ENCODE measurements at places on chromosomes 3 and 15.

DNA sequence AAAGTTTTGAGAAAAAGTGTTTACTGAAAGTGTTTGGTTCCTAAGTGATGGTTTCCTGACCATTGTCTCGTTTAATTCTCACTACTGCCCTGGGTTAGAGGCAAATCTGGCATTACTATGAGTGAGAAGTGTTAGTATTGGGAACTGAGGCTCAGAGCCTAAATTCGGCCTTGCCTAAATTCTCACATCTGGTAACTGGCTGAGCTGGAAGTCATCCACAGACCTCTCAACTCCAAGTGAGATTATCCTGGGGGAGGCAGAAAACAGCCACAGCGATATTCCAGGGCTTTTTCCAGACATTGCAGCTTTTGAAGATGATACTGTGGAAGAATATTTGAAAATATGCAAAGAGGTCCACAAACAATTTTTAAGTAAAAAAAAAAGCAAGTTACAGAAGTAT is 85.1 kb upstream of the TRA2B start:
- no peak for DNase-seq

- DNase-seq = no peak
Measured at GRCh38 chr3:190261015-190261414, 61.2 kb downstream of the CLDN1 start.

GRCh38 chr3:115602194-115602593 is 21.1 kb upstream of the GAP43 start:
- DNase-seq = no peak

DNA sequence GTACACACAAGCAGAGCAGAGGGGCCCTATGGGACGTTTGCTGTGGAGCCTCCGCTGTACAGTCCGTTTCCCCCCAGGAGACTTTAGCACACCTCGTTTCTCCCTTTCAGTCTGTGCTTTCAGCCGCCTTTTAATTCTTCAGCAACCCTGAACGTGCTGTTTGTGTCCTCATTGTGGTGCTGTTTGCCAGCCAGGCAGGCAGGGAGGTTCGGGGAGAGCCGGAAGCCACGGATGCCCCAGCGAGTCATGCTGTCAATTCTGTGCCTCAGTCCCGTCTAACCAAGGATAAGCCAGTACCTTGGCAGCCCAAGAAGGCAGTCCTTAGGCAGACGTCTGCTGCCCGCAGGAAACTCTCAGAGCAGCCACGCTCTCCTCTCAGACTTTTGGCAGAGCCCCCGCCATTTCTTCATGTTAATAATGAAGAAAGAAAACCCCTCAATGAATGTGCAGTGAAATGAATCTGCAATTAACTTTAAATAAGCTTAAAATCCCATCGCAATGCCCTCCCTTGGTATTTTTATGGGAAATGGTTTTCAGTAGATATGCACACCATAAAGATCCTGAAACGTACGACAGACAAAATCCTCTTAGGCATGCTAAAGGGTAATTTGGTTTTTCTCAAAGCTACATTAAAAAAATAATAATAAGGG is 158.6 kb downstream of the UACA start:
- no peak for DNase-seq

DNA sequence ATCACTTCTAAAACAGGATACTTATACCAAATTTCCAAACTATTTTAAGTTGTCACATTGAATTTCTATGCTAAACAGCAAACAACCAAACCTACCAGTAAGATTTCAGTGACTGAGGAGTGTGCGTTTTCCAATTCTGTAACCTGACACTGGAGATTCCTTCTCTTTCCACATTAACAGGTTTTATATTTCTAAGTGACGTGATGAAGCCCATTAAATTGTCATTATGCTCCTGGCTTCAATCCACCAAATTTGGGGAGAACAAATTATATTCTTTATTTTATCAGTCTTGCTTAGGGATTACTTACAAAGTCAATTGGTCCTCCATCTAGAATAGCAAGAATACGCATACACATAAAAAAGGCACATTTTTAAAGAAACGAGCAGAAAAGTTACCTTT is 764.8 kb upstream of the NR2F2 start:
- DNase-seq = no peak

DNA sequence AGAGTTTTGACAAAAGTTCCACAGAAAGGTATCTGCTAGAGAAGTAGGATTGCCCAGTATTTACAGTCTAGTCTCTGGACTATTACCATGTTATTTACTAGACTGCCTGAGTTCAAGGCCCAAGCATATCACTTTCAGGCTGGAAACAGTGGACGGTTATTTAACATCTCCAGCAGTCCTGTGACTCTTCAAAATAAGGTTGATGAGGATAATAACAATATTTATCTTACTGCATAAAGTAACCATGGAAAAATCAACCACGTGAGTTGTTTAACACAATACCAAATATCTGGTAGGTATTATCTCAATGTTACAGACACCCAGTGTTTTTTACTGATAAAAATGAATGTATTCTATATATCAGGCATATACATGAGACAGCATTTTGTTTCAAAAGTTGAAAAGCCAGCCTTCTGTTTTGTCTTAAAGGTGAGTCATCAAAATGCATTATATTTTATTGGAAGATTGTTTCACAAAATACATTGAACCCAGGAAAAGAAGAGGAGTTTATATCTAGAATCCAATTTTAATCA is 535.8 kb downstream of the TBL1XR1 start:
- no peak for DNase-seq

DNA sequence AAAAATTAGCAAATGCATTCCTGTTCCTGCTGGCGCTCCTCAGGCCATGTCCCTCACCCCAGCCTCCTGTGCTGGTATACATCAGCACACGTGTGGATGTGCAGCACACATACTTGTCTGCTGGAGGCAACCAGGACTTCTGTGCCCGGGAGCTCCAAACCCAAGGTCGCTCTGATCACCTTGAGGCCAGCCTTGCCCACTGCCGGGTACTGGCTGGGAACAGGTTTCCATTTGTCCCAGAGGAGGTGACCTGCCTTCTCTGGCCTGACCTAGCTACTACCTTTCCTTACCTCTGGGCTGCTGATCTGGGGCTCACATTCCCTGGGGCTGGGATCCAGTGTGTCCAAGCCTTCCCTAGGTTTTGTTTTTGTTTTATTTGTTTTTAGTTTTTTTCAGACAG is 12.1 kb downstream of the PRKCD start:
- no peak for DNase-seq

GRCh38 chr15:70530017-70530499 is 233.3 kb downstream of the UACA start:
- no peak for DNase-seq

- DNase-seq = no peak
Measured at GRCh38 chr15:83626171-83626802, 27.6 kb upstream of the ADAMTSL3 start.
